ENCODE measurements at places on chromosomes 6 and 20. TPM values are rescaled to one million over a fixed set of nuclear protein-coding genes. Genes with fewer than 3 reads are reported as not detected.
A peak's percentile ranks its signal among the peaks of the same experiment; 100 is the strongest.

RWDD1 gene
- 35.1 TPM for total RNA-seq

EYS gene
- under 0.01 TPM for total RNA-seq

DCDC2 gene
- under 0.01 TPM for total RNA-seq

MOG gene
- not detected for total RNA-seq

DNA sequence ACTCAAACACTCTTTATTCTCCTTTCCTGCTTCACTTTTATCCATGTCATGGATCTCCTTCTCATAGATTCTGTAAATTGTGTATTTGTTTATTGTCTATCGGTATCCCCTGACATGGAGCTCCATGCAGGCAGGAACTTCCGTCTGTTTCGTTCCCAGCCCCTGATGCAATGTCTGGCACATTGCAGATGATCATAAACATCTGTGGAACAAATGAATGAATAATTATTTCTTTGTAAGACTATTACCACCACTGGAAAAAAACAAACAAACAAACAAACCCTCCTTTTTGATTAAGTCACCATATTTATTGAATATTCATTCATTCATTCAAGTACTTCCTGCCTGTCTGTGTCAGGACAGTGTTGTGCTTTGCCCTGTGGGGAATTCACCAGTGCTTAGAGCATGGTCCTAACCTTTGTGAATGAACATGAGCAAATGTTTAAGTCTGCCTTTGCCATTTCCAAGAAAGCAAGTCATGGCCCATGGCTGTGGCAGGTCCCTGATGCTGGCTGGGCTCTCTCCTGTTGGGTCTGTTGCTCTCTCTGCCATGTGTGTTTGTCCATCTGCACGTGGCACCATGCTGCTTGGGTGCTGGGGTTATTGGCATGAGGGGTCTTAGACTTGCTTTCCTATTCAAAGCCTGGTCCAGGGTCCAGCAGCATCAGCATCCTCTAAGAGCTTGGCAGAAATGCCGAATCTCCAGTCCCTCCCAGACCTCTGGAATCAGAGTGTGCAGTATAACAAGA lies 47.5 kb upstream of the NAA20 start:
- no peaks in the 10 kb centered on the region for H3K36me3 ChIP-seq
- H3K27ac ChIP-seq: no peak overlapping the region
- H3K27me3 ChIP-seq: no peaks in the 10 kb centered on the region

- no peaks in the 10 kb centered on the region for H3K36me3 ChIP-seq
- no peak overlapping the region for H3K4me3 ChIP-seq
- H3K27ac ChIP-seq: no peak overlapping the region
- DNase-seq: no peak
Measured at GRCh38 chr6:16471222-16471909, 233.0 kb downstream of the GMPR start.

GRCh38 chr6:63883597-63883996 lies 248.0 kb downstream of the PHF3 start:
- H3K4me3 ChIP-seq: no peak overlapping the region
- no peaks in the 10 kb centered on the region for H3K27me3 ChIP-seq
- no peaks in the 10 kb centered on the region for H3K36me3 ChIP-seq
- DNase-seq: no peak
- no peak overlapping the region for H3K27ac ChIP-seq

- H3K36me3 ChIP-seq: no peaks in the 10 kb centered on the region
- DNase-seq: peak; percentile 43
- peaks cover 9% of the 10 kb centered on the region for H3K4me1 ChIP-seq
- peak overlapping the region; percentile 24 for H3K27ac ChIP-seq
- no peaks in the 10 kb centered on the region for H3K27me3 ChIP-seq
Measured at GRCh38 chr6:20840675-20841074, 306.4 kb downstream of the CDKAL1 start.

GRCh38 chr20:20992277-20992676 lies 113.9 kb downstream of the LINC00237 start:
- no peaks in the 10 kb centered on the region for H3K4me1 ChIP-seq
- H3K27ac ChIP-seq: no peak overlapping the region
- no peaks in the 10 kb centered on the region for H3K36me3 ChIP-seq
- no peaks in the 10 kb centered on the region for H3K27me3 ChIP-seq
- no peak for DNase-seq

- no peak for DNase-seq
- H3K27me3 ChIP-seq: no peaks in the 10 kb centered on the region
- H3K27ac ChIP-seq: no peak overlapping the region
- no peaks in the 10 kb centered on the region for H3K36me3 ChIP-seq
Measured at GRCh38 chr6:1659816-1660215, 50.1 kb downstream of the FOXC1 start.

GRCh38 chr6:121434037-121434770 lies 1.2 kb upstream of the GJA1 start:
- H3K27me3 ChIP-seq: no peaks in the 10 kb centered on the region
- no peak overlapping the region for H3K4me3 ChIP-seq
- H3K27ac ChIP-seq: no peak overlapping the region
- peaks cover 22% of the 10 kb centered on the region for H3K4me1 ChIP-seq
- no peak for DNase-seq
